Thoracic aorta (tissue), 2 donors: ENCODE measurements at places on chromosomes 16 and 17. TPM values are rescaled to one million over a fixed set of nuclear protein-coding genes. Genes with fewer than 3 reads are reported as not detected.
A peak's percentile ranks its signal among the peaks of the same experiment; 100 is the strongest.

SOST gene
- total RNA-seq: 45.2 TPM

DNA sequence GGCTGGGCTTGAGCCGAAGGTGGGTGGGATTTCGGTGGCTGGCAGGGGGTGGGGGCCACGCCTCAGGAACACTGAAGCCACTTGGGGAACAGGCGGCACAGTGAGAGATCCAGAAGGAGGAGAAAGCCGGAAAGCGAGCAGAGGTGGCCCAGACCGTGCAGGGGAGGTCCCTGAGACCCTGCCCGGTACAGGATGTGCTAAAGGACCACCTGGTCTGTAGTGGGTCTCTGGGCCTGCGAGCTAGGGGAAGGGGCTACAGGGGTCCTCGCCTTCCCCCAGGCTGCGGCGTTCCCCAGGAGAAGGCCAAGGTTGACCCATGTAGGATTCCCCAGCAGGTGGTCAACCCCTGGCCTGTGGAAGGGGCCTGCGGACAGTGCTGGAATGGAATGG is at the start of gene TLE7:
Gene TLE7, minus strand, starts transcription at position 4 of the 390 bp plus-strand sequence. CDS start 8,730 bp downstream, outside the sequence.
- H3K27ac ChIP-seq: no peak within 1 kb of the TSS
- no peaks in the 10 kb centered on the region for H3K36me3 ChIP-seq
- no peaks in the 10 kb centered on the region for H3K27me3 ChIP-seq
- no peak for DNase-seq

- no peak for DNase-seq
- peak overlapping the region; percentile 99 for H3K27ac ChIP-seq
- H3K4me3 ChIP-seq: peak overlapping the region; percentile 89
Measured at GRCh38 chr17:76735586-76736348, 1.4 kb downstream of the SRSF2 start.

DNA sequence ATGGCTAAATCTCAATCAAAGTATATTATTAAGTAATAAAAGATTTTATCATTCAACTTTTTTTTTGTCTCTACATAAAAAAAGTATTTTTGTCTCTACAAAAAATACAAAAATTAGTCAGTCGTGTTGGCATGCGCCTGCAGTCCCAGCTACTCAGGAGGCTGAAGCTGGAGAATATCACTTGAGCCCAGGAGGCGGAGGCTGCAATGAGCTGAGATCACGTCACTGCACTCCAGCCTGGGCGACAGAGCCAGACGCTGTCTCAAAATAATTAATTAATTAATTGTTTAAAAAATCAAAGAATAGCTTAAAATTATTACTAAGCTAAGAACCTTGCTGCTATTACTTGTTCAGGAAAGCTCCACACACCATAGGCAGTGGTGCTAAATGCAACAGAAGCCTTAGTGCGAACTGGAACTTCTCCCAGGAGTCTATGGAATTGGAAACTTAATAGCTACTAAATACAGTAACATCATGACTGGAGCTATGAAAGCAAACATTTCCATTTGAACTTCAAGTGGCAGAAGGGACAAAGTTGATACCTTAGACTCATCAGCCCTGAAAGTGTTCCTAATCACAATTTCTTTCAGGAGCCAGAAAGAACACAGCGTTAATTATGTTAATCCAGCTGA is 22.6 kb downstream of the ADCY9 start:
- no peaks in the 10 kb centered on the region for H3K27me3 ChIP-seq
- DNase-seq: no peak
- H3K4me1 ChIP-seq: peaks cover 92% of the 10 kb centered on the region

DNA sequence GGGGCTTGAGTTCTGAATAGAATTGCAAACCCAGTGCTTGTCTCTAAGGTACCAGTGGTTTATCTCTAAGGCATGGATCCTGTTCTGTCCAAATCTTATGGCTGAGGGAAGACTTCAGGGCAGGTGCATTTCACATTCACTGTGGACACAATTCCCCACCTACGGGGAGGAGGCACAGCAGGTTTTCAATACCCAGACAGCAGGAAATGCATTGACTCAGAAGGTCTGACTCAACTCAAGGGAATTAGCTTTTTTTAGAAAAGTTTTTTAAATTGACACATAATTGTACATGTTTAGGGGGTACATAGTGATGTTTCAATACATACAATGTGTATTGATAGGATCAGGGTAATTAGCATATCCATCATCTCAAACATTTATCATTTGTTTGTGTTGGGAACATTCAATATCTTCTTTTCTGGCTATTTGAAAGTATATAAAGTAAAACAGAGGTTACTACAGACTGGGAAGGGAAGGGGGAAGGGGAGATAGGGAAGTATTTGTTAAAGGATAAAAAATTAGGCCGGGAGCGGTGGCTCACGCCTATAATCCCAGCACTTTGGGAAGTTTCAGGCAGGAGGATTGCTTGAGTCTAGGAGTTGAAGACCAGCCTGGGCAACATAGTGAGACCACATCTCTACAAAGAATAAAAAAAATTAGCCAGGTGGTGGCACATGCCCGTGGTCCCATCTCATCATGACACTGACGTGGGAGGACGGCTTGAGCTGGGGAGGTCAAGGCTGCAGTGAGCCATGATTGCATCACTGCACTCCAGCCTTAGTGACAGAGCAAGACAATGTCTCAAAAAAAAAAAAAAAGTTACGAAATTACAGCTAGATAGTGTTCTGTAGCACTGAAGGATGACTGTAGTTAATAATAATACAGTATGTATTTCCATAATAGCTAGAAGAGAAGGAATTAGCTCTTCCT is 54.9 kb downstream of the RGS9 start:
- no peak overlapping the region for H3K27ac ChIP-seq
- no peaks in the 10 kb centered on the region for H3K27me3 ChIP-seq
- no peak for DNase-seq
- no peaks in the 10 kb centered on the region for H3K36me3 ChIP-seq

- H3K27ac ChIP-seq: no peak overlapping the region
- H3K36me3 ChIP-seq: no peaks in the 10 kb centered on the region
- no peak for DNase-seq
- no peaks in the 10 kb centered on the region for H3K27me3 ChIP-seq
- H3K4me1 ChIP-seq: peaks cover 16% of the 10 kb centered on the region
Measured at GRCh38 chr16:88409296-88410065, 26.7 kb downstream of the ZNF469 start.

DNA sequence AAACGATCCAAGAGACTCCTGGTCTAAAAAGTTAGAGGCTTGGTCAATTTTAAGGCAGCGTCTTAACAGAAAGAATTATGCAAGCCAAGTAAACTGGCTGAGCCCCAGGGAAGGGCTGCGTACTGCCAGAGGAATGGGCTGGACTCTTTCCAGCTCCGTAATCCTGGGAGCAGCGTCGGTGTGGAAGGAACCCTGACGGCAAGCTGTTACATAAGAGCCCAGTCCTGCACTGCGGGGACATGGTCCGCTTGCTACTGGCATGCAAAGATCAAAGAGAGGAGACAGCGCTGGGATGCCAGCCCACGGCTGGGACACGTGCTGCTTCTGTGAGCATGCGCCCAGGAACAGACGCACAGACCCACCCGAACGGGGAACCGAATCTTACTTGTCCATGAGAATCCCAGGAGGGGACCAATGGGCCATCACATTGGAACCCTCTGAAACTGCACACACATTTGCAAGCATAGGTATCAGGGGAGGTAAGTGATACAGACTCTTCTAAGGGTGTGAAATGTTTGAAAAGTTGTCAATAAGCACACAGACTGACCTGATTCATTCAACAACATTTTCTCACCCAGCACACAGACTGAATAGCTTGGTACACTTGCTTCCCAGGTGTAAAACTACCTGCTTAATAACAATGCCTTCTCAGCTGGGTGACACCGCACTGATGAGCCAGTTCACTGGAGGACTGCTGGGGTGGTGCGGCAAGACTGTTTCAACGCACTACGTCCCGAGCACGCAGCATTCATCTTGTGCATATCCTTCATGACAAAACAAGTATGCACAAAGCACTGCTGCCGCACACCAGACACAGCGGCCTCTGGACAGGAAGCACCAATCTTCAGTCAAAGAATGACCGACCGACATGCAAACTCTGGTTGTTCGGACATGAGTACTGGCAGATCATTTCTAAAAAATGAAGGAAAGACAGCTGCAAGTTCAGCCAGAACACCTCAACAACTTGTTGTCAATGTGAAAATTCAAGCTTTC is 94.9 kb downstream of the ANKRD11 start:
- peak overlapping the region; percentile 19 for H3K4me3 ChIP-seq
- H3K4me1 ChIP-seq: peaks cover 20% of the 10 kb centered on the region
- peak; percentile 83 for DNase-seq
- H3K27me3 ChIP-seq: no peaks in the 10 kb centered on the region

- H3K4me3 ChIP-seq: no peak overlapping the region
- no peaks in the 10 kb centered on the region for H3K27me3 ChIP-seq
- H3K4me1 ChIP-seq: no peaks in the 10 kb centered on the region
- no peak overlapping the region for H3K27ac ChIP-seq
Measured at GRCh38 chr17:74827800-74828199, 31.9 kb downstream of the GRIN2C start.

DNA sequence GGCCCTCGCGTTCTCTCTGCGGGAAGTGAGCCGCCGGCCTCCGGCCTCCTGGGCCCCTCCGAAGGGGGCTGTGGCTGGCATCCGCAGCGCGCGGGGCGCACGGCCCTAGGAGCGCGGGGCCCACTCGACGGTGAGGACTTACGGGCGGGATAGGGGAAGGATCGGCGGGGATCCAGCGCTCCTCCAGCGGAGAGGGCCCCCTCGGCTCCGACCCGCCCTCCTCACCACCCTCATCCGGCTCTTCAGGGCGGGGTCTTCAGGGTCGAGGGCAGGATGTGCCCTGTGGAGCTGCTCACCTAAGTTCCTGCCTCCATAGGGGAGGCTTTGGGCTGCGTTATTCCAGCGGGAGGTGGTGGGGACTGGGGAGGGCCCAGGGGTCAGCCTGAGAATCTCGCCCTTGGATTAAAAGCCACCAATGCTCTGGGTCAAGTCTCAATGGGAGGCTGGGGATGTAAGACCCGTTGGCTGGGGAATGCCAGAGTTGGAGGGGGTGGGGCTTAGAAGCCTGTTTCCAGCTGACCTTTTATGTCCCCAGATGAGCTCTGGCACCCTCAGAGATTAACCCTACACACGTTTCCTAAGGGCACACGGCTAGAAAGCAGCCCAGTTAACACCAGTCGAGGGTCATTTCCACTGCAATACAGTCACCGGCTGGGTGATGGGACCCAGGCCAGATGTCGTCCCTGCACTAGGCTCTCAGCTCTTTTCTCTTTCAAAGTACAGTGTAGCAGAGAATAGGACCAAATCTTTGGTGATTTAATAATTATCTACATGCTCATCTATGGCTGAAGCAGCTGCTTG is 13.4 kb downstream of the TBX2 start:
- peak overlapping the region; percentile 82 for H3K4me3 ChIP-seq
- H3K4me1 ChIP-seq: peaks cover 74% of the 10 kb centered on the region
- H3K27ac ChIP-seq: peak overlapping the region; percentile 94

- no peaks in the 10 kb centered on the region for H3K27me3 ChIP-seq
- H3K4me1 ChIP-seq: peaks cover 15% of the 10 kb centered on the region
- peaks cover 9% of the 10 kb centered on the region for H3K36me3 ChIP-seq
- H3K27ac ChIP-seq: no peak overlapping the region
- H3K4me3 ChIP-seq: no peak overlapping the region
- no peak for DNase-seq
Measured at GRCh38 chr16:30413112-30413806, 5.9 kb downstream of the ZNF771 start.

DNA sequence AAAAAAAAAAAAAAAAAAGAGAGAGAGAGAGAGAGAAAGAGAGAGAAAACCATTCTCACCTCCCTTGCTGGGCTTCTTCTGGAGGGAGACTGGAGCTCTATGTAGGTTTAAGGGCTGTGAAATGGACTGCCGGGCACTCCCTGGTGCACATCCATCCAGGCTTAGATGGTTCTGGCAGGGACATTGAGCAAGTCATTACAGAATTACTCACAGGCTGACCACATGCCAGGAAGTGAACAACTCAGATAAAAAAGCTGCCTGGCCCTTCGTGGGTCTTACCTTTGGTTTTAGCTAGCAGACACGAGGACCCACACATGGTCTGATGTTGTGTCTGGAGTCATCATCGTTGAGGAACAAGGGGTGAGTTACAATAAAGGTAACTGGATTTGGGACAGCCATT is 847.4 kb upstream of the EEF2KMT start:
- no peak for DNase-seq
- no peak overlapping the region for H3K4me3 ChIP-seq
- no peaks in the 10 kb centered on the region for H3K36me3 ChIP-seq
- H3K27ac ChIP-seq: no peak overlapping the region

GRCh38 chr16:46562979-46563378 is 58.2 kb downstream of the SHCBP1 start:
- DNase-seq: no peak
- no peaks in the 10 kb centered on the region for H3K36me3 ChIP-seq
- no peaks in the 10 kb centered on the region for H3K27me3 ChIP-seq
- H3K27ac ChIP-seq: no peak overlapping the region
- no peak overlapping the region for H3K4me3 ChIP-seq

OTOP2 gene
- total RNA-seq: not detected

- H3K36me3 ChIP-seq: no peaks in the 10 kb centered on the region
- no peak overlapping the region for H3K27ac ChIP-seq
- H3K4me1 ChIP-seq: no peaks in the 10 kb centered on the region
- no peaks in the 10 kb centered on the region for H3K27me3 ChIP-seq
- no peak overlapping the region for H3K4me3 ChIP-seq
Measured at GRCh38 chr17:5705081-5705875, 121.0 kb upstream of the NLRP1 start.
